Stimulated activated CD4-positive, alpha-beta T cell treated with anti-CD3 and anti-CD28 coated beads, Interleukin-1b, Interleukin-23, amount 100 ng/mL, for 4 hours (primary cell): ENCODE measurements at places on chromosomes 13 and 19.

DNA sequence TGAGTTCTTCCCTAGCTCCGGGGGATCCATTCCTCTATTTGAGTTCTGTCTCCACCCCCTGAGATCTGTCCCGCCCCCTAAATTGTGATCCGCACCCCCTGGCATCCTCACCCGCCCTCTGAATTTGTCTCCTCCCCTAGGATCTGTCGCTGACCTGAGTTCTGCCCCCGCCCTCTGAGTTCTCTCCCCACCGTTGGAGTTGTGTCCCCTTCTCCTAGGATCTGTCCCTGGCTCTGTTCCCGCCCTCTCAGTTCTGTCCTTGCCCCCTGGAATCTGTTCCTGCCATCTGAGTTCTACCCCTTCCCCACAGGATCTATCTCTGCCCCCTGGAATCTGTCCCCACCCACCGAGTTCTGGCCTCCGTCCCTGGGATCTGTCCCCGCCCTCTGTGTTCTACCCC is 1.0 kb upstream of the SLC17A7 start:
- DNase-seq, result no peak

DNA sequence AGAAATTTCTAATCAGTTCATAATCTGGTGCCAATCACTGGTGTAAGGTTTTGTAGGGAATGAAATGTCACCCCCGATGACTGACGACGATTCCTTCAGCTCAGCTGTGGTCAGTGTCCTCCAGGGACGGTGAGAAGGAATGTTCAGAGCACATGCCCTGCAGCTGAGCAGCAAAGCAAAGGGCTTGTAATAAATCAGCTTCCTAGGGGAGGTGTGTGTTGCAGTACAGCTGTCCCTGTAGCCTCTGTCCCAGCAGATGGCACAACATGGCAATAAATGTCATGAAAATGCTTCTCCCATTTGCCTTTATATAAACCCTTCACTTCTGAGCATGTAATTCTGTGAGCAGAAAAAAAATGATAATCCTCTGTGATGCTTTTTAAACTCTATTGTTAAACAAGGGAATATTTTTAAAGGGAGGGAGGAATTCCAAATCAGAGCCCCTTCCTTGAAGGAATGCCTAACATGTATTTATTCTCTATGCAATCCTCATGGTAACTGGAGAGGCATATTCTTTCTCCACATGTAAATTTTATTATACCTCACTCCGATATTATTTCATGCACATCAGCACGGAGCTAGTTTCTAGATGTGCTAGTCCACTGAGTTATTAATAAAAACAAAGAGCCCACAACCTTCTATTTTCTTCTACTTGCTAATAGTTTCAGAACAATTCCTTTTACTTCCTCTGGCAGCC is 102.5 kb downstream of the FAM216B start:
- DNase-seq, result no peak

DNA sequence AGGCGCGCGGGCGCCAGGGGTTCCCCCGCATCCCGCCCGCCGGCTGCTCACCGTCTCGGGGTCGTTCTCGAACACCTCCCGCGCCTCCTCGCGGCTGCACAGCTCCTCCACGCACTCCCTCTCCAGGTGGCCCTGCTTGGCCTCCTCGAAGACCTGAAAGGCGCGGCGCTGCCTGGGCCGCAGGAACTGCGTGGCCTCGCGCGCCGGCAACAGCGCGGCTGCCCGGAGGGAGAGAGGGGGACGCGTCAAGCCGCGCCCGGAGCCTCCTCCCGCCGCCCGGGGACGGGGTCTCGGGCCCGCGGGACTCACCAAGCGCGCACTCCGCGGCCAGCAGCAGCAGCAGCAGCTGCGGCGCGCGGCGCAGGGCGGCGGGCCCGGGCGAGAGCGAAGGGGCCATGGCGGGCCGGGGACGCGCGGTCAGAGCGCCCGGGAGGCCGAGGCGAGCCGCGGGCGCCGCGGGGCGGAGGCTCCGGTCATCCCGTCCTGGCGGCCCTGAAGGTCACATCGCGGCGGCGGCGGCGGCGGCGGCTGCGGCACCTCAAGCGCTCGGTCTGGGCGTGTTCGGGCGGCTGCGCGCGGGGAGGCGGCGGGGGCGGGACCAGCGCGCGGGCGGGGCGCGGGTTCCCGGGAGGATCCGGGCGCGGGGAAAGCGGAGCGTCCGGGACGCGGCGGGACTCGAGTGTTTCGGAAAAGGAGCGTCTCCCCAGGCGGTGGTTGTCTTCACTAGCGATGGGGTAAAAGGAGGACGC is at the start of gene GAS6:
GAS6 (minus strand) TSS at position 553 of the 749 bp plus-strand sequence; CDS start at position 397, 156 bp downstream.
- no peak for DNase-seq

- no peak for DNase-seq
Observed at GRCh38 chr13:107450931-107451330, 764.4 kb downstream of the LIG4 start.

GRCh38 chr19:20558011-20558410 is 7.6 kb downstream of the ZNF737 start:
- no peak for DNase-seq
